ENCODE measurements at places on chromosomes 16 and 17.

GRCh38 chr16:31453255-31454204 is 5.8 kb upstream of the ARMC5 start:
- no peak for DNase-seq

GRCh38 chr16:11236461-11237254 is 19.3 kb downstream of the SOCS1 start:
- no peak for DNase-seq

- no peak for DNase-seq
Observed at GRCh38 chr17:60077226-60077625, 1.5 kb downstream of the HEATR6 start.

GRCh38 chr16:55447231-55447630 is 31.8 kb upstream of the MMP2 start:
- DNase-seq, result no peak

DNA sequence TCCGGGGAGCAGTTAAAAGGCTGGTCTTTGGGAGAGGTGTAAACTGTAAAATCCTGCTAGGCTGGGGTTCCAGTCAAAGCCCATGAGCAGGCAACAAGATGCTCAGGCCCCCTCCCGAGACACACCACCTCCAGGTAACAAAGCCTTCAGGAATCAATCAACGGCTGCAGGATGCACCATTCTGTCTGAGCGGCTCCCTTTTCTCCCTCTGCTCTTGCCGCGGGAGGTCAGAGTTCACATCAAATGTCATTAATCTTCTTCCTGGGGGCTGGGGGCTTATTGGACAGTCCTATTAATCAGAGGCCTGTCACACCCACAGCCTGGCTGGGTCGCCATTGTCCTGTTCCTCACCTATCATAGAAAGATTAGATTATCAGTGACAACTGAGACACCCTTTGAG is 11.9 kb upstream of the CCDC182 start:
- DNase-seq, result no peak

- no peak for DNase-seq
Observed at GRCh38 chr17:57587193-57587969, 157.7 kb downstream of the CCDC182 start.

DNA sequence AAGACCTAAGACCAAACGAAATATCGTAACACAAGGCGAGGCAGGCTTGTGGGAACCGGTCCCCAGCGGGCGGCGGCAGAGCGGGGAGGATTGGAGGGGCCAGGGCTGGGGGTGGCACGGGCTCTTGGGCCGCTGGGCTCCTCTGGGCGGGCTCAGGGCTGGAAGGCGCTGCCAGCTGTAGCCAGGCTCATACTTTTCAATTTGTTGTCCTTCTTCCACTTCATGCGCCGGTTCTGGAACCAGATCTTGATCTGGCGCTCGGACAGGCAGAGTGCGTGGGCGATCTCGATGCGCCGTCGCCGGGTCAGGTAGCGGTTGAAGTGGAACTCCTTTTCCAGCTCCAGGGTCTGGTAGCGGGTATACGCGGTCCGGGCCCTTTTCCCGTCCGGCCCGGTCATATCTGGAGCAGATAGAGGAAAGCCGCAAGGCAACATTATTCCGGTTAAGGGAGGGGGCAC is 1.5 kb downstream of the HOXB5 start:
- peak; percentile 56 for DNase-seq

DNA sequence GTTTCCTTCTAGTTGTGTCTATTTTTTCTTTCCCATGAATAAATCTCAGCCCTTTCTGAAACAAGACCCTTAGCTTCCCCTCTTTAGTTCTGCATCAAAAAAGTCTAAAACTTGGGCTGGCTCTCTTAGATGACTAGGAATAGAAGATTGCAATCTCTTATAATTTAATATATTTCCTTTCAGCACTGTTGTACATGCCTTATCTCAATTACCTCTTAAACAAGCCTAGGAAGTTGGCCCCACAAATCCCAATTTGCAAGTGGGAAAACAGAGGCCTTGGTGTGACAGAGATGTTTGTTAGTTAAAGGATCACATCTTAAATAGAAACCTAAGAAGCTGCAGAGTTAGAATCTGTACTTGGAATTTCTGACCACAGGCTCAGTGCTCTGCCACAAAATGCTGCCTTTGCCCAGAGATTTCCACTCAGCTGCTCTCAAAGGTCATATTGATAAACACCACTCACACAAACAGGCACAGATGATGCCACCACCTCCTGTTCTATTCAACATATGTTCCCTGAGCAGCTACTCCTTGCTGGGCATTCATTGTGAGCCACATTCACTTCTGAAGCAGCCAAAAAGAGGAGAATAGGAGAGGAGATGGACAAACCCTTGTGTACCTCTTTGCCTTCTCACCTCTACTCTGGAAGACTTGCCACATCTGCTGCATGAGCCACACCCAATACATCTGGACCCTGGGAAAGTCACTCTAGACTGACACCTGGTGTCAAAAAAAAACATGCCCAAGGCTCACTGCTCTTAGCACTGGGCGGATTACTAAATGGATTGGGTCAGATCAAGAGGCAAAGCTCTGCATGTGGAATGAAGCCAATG is 5.5 kb downstream of the CCDC182 start:
- peak; percentile 64 for DNase-seq

DNA sequence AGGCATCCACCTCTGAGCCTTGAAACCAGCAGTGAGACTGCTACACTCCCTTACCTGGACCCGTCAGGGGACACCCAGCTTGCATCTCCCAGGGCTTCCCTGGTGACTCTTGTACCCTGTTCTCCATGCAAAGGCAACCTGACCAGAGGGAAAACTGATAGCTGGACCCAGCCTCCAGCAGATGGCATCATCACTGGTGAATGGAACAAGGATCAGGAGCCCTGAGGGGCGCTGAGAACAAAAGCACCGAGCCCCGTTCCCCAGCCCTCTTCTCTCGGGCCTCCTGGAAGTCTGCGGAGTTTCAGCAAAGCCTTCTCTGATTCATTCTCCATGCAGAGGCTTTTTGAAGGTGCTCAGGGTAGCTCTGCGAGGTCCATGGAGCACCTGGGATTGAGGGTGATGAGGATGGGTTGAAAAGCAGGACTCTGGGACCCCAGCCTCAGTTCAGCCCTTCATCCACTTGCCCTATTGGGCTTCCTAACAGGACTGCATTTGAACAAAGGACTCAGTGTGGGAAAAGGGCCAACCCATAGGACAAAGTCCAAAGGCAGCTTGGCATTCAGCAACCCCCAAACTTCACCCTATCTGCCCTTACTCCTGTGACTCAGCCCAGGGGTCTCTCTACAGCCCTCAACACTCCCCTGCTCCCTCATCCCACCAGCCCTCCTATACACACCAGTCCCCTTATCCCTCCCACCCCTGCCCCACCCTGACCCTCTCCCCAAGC is 45.0 kb upstream of the LHX1 start:
- DNase-seq, result peak; percentile 54

DNA sequence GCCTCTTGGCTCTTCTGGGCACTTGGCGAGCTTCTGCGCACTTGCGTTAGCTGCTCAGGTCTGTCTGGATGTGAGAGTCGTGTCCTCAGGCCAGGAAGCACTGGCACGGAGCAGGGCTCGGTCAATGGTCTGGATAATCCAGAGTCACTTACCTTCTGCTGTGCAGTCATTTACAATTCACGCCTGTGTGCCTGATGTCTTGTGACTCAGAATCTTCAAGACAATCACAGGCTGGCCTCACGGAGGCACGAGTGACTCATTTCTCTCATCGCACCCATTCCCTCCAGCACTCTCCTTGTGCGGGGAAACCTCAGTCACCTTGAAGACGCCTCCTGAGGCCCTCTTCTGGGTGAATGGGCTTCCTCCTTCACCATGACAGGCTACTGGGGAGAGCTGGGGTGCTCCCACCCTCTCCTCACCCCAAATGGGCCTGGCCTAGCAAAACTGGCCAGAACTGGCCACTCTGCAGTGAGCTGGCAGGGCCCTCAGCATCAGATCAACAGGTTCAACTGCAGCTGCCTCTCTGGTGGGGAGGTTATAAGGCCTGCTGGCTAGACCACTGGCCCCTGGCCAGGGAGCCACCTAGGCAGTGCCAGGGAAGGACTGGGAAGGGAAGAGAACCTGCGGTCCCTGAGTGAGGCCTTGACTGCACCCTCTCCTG is 1.9 kb upstream of the CAPN15 start:
- no peak for DNase-seq

GRCh38 chr16:87047221-87048037 is 269.8 kb downstream of the C16orf95 start:
- no peak for DNase-seq

GRCh38 chr16:21727344-21727743 is 63.6 kb downstream of the OTOA start:
- no peak for DNase-seq

GRCh38 chr16:80480664-80481063 is 60.1 kb upstream of the DYNLRB2 start:
- no peak for DNase-seq

DNA sequence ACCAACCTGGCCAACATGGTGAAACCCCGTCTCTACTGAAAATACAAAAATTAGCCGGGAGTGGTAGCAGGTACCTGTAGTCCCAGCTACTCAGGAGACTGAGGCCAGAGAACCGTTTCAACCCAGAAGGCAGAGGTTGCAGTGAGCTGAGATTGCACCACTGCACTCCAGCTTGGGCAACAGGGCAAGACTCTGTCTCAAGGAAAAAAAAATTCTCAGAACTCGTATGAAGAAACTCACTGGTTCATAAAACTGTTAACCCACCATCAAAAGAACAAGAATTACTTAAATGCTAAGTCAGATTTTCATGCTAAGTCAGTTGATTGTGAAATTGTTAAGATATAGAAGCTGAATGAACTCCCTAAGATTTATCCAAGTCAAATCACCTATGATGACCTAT is 31.3 kb downstream of the SLC39A11 start:
- DNase-seq, result no peak

GRCh38 chr16:56288019-56288418 is 96.7 kb downstream of the GNAO1 start:
- no peak for DNase-seq

GRCh38 chr17:82232322-82232820 is 3.5 kb downstream of the SLC16A3 start:
- no peak for DNase-seq

- DNase-seq, result peak; percentile 46
Observed at GRCh38 chr16:70395345-70395901, 43.5 kb downstream of the ST3GAL2 start.

- no peak for DNase-seq
Observed at GRCh38 chr16:28283798-28284577, 8.3 kb upstream of the SBK1 start.

DNA sequence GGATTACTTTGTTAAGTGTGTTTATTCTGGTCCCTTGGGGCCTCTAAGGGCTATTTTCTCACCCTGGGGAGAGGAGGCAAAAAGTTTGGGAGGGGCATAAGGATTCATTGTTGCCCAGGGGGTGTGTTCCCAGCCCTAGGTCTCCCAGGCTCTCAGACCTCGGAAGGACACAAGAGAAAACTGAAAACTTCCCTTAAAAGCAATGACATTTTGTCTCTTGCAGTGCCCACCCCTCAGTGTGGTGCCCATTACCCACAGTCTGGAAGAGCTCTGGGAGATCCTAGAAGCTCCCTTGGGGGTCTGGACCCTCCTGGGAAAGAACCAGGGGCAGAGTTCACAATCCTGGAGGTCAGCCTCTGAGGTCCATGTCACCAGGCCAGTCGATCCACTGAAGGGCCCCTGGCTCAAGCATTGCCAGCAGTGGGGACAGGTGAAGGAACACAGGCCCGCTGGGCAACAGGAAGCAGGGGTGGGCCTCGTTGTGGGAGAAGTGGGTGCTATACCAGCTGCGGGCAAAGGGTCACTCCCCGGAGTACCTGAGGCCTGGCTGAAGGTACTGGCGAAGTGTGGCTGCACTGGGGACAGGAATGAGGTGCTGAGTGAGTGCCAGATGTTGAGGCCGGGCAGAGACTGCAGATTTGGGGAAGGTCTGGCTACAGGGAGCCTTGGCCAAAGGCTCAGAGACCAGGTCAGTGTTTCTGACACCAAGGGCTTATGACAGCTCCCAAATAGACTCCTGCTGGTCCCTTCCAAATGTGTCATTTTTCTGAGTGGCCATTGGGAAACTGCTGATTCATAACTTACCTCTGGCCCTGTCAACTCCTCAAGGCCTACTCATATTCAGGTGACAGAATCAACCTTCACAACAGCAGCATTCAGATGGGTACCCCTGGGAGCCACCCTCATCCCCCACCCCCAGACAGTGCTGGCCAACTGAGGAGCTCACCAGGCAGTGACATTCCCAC is 4.6 kb upstream of the ZNF747 start:
- DNase-seq, result no peak

- DNase-seq, result no peak
Observed at GRCh38 chr16:54936201-54936978, 5.7 kb downstream of the IRX5 start.

GRCh38 chr16:85301231-85301630 is 189.0 kb upstream of the CIBAR2 start:
- no peak for DNase-seq

GRCh38 chr17:39199820-39200069 is 338 bp upstream of the RPL19 start:
- peak; percentile 96 for DNase-seq

- DNase-seq, result peak; percentile 42
Observed at GRCh38 chr16:24834459-24835335, 11.1 kb upstream of the SLC5A11 start.

DNA sequence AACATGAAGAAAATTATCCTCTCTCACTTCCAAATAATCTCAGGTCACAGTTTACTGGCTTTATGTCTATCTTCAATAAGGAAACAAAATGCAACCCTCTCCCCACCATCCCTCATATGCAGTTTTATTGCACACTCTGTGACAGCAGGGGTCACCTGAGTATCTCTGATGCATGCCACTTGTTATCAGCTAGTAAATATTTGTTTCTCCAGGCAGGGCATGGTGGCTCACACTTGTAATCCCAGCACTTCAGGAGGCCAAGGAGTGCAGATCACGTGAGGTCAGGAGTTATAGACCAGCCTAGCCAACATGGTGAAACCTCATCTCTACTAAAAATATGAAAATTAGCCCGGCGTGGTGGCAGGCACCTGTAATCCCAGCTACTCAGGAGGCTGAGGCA is 61.1 kb downstream of the ADAMTS18 start:
- no peak for DNase-seq

GRCh38 chr17:81418710-81419318 is 23.6 kb downstream of the BAHCC1 start:
- DNase-seq, result peak; percentile 77

DNA sequence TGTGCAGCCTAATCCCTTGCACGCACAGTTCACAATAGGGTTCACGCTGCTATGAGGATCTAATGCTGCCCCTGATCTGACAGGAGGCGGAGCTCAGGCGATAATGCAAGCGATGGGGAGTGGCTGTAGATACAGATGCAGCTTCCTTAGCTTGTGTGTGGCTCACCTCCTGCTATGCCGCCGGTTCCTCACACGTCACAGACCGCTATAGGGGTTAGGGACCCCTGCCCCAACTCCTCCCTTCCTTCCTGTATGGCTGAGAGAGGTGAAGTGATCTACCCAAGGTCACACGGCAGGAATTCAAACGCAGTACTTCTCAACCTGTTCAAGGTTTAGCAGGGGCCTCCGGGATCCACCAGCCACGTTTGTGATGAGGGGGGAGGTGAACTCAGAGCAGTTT is 13.4 kb upstream of the PLLP start:
- no peak for DNase-seq

- DNase-seq, result no peak
Observed at GRCh38 chr17:17355426-17355825, 52.3 kb downstream of the NT5M start.

All from SW480 (cell line).